ENCODE measurements at places on chromosomes 6 and 20.

GRCh38 chr6:105332576-105332975 lies 70.3 kb downstream of the PREP start:
- no peak for DNase-seq

DNA sequence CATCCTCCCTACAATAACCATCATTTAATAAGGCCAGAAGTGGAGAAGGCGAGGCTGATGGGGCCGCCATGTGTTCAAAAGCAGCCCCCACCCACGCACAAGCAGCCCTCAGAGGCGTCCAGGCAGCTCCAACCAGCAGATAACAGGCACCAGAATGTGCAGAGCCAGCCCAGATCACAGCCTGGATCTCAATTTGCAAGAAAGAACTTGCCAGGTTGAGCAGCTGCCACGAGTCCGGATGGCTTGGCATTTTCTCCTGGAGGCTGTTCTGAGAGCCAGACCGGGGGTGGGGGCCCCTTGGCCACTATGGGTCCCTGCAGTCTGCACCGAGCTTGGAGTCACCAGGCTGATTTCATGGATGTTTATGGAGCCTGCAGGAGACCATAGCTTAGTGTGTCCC lies 338.1 kb downstream of the PREX1 start:
- DNase-seq = peak; percentile 5

GRCh38 chr6:1984346-1984994 lies 260.9 kb downstream of the GMDS start:
- no peak for DNase-seq

GRCh38 chr6:69948479-69949114 lies 82.2 kb downstream of the COL19A1 start:
- no peak for DNase-seq

GRCh38 chr6:111898452-111898851 lies 25.2 kb upstream of the FYN start:
- no peak for DNase-seq

DNA sequence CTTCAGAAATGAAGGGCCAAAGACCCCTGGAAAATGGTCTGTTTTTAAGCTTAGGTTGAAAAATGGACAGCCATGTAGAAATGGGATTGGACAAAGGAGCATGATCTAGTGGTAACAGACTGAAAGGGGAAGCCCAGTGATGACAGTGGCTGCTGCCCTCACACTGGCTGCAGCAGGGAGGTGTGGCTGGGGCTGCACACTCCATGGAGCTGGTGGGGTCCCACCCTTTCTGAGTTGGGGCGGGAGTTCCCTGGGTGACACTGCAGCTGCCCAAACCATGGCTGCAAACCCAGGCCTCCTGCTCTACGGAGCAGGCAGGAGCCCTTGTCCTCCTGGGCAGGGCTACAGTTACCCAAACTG lies 8.5 kb upstream of the PACSIN1 start:
- DNase-seq = no peak

DNA sequence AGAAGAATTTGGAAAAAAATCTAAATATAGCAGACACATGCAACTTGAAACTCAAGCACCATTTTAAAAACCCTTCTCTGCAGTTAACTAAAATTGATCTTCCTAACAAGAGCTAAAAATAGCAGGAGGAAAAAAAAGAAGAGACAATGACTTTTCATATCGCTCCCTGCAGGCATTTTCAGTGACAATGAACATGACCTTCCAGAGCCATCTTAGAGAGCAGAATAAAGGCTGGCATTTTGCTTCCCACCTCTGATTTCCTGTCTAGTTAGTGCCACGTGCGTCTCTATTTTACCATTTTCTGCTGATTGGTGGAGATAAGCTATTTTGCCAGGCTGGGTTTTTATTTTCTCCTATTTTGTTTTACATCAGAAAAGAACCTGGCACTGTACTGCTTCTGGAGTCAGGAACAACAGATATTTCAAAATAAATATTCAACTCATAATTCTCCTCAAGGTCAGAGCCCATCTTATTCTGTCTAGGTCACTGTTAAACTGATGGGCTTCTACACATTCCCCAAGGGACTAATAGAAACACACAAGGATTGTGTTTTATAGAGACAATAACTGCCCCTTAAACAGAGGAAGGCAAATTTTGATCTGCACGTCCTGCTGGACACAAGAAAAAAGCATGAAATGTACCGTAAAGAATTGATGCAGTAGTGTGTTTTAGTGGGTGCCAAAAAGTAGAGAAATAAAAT lies 70.2 kb upstream of the ENPP5 start:
- DNase-seq = no peak

DNA sequence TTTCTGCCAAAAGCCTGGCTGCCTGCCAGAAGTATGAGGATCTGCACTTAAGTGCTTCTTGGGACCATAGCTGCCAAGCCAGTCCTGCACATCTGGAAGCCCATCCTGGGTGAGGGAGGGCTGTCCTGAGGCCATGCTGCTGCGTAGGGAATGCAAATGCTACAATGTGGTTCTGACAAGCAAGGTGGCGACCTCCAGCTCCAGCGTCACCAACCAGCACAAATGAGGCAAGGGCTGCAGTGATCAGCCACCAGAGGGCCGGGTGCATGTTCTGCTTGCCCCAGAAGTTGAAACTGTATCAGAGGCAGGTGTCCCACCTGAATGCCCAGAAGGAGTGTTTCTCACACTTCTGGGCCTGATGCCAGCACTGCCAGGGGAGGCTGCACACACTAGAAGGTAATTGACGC lies 99.1 kb upstream of the KCNQ5 start:
- peak; percentile 21 for DNase-seq

DNA sequence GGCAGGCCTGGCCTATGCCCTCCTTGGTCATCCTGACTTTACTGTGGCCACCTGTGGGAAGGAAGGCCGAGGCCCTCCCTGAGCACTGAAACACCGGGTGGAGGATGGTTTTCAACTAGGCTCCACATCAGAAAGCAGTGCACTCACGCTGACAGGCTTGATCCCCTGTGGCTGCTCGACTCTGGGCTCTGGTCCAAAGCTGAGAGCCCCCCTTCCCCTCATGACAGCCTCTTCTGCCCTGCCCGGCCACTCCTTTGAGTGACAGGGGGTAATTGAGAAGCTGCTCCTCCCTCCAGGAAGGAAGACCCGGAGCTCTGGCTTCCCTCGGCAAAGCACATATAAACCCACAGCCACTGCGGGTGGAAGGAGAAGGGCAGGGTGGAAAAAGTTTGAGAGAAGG lies 43.6 kb downstream of the MUC22 start:
- no peak for DNase-seq

GRCh38 chr6:99013661-99014060 lies 65.9 kb upstream of the FBXL4 start:
- DNase-seq = no peak

GRCh38 chr20:54649511-54649962 lies 174.1 kb downstream of the DOK5 start:
- peak; percentile 77 for DNase-seq

DNA sequence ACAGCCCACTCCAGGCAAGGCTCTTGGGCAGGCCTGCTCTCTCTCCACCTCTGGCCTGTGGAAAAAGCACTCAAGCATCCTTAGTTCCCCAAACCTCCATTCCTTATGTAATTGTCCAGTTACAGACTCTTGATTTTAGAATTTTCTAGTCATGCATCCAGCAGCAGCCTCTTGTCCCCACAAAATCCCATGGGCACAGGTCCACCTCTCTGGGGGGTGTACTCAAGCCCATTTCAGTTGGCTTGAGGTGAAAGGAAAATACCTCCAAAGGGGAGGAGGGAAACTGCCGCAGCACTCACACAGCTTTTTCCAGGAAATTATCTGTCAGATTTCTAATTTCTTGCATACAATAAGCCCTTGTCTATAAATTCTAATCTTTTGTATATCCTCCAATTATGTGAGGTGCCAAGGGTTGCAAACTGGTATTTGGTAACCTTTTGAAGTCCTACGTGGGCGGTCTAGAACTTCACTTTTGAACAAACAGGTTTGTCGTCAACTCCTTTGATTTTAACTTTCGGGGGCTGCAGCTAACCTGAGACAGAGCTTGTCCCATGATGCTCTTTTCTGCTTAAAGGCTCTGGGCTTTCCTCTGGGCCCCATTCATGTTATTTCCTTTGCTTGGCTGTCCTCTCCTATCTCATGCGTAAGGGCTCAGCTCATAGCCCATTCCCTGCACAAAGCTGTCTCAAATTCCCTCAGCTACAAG lies 104.7 kb upstream of the CEP85L start:
- DNase-seq = no peak

GRCh38 chr20:19493794-19494495 lies 264.1 kb upstream of the RIN2 start:
- DNase-seq = no peak

- no peak for DNase-seq
Measured at GRCh38 chr6:147218797-147219196, 14.6 kb downstream of the STXBP5 start.

GRCh38 chr20:50341880-50342637 lies 151.4 kb downstream of the CEBPB start:
- no peak for DNase-seq

DNA sequence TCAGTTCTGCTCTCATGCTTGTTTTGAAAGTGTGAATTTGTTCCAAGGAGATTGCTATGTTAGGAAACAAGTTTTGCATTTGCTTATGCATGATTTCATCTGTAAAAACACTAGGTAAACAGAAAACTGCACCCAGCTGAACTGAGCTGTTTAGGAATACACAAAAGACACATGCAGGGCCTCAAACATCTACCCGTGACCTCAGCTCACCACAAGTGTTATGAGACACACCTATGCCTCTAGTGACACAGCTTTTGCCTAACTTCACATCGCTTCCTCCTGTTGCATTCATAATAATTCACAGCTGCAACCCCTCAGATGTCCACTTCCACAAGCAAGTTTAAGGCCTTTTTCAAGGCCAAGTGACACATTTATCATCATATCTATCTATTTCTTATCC lies 98.0 kb upstream of the SLC24A3 start:
- DNase-seq = peak; percentile 2

GRCh38 chr20:21685981-21686380 lies 19.5 kb upstream of the PAX1 start:
- no peak for DNase-seq

DNA sequence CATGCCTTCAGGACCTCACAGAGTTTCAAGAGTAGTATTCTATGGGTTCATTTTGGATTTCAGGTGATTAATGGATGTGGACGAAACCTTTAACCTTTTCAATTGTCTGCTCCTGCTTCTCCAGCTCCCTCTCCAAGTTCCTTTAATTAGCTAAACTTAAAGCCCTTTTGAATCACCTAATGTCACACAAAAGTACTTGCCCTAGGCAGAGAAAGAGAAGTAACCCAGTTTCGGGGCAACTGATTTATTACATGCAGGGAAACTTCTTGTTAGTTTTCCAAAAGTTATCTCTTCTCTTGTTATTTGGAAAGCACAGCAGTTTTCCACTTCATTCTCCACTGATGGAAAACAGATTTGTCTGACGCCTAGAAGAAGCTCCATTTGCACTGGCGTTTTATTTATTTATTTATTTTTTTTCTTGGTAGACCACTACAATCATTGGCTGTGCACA lies 407.7 kb upstream of the JARID2 start:
- no peak for DNase-seq

DNA sequence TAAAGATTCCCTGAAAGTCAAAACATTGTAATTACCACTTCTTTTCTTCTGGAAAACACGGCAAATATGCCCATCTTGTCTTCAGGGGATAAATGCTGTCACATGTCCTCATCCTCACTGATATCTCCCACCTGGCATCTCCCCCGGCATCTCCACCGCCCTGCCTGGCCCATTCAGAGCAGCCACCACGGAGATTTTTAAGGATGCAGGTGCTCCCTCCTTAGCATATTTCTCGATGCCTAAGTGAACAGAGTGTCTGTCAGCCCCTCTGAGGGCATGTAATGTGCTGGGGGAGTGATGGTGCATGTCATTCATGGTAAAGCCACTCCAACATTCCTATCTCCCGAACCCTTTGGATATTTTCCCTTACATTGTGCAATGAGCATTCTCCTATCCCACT lies 215.5 kb downstream of the PREX1 start:
- DNase-seq = no peak

DNA sequence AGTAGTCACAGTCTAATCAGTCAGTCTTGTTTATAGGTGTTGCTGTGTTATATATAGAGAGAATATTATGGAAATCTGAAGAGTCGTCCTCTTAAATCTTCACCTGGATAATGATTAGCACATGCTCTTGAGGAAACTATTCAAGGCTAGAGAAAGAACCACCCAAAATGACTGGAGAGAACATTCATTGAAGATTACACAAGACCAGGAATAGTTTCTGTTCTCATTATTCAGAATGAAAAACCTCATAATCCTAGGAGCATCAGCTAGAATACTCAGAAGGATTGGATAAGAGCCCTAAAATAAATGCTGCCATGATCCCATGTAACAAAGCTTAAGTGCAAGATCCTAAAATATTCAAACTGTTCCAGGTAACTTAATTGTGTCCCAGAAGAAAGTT lies 278.2 kb upstream of the PREP start:
- DNase-seq = peak; percentile 45

DNA sequence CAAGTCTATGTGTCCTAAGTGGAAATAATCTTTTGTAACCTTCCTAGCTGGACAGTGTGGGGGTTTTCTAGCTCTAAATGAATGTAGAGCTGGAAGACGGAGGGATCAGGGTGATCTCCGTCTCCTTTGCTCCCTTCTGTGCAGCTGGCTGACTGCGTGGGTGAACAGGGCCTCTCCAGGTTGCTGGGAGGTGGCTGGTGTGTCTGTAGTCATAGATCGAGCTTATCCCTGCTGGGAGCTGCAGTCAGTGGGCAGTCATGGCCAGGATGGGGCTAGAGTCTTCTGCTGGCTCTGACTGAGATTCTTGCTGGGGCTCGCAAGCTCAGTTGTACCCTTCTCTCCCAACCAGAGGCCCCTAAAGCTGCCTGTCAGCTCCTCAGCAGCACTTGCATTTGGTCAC lies 6.4 kb downstream of the SEC23B start:
- no peak for DNase-seq

GRCh38 chr20:39133201-39133600 lies 171.1 kb downstream of the DHX35 start:
- DNase-seq = no peak

DNA sequence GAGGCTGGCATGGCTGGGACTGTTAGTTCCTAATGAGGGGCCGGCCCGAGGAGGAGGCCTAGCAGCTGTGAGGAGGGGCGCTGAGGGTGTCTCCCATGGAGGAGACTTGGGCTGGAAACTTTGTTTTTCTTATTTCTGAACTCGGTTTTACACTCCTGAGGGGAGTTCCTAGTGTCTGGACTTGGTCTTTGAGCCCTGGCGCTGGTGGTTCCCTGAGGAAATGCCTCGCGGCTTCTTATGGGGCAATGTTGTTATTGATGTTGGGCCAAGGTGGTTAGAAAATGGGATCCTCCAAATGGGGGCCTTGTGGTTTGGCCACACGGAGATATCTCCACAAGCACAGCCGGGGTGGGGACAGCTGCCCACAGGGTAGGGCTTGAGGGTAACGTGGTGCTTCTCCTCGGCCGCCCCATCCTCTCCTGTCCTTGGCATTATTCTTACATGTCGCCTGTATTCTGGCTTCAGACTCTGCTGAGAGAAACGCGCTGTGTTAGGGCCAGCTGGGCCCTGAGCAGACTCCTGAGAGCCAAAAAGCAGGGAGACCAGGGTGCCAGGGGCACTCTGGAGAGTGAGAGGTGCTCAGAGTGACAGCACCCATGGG lies 136.9 kb downstream of the FOXO3 start:
- DNase-seq = no peak

- DNase-seq = no peak
Measured at GRCh38 chr6:22612236-22612635, 42.9 kb downstream of the HDGFL1 start.

- no peak for DNase-seq
Measured at GRCh38 chr20:20839771-20840170, 127.3 kb upstream of the RALGAPA2 start.

- no peak for DNase-seq
Measured at GRCh38 chr6:104599821-104600638, 259.7 kb downstream of the HACE1 start.

- peak; percentile 52 for DNase-seq
Measured at GRCh38 chr6:160667639-160668481, 3.8 kb upstream of the LPA start.

- DNase-seq = no peak
Measured at GRCh38 chr6:74713941-74714340, 491.9 kb downstream of the COL12A1 start.

Measured in bronchial epithelial cell (primary cell).